ENCODE measurements at places on chromosomes 6 and 20.

- DNase-seq: no peak
These were observed 57.6 kb downstream of the L3MBTL3 start for GRCh38 chr6:130075879-130076460.

- DNase-seq: peak; percentile 14
These were observed 153.6 kb downstream of the CD83 start for GRCh38 chr6:14270925-14271788.

- no peak for DNase-seq
These were observed 741.8 kb downstream of the HDGFL1 start for GRCh38 chr6:23311211-23311610.

GRCh38 chr6:89146718-89147700, 1.2 kb downstream of the PM20D2 start:
- DNase-seq: peak; percentile 31

GRCh38 chr6:68718385-68719073, 83.4 kb downstream of the ADGRB3 start:
- no peak for DNase-seq
